Vein endothelial cell (primary cell): ENCODE measurements at places on chromosomes 5 and 9. TPM values are rescaled to one million over a fixed set of nuclear protein-coding genes. Genes with fewer than 3 reads are reported as not detected.

PFN3 gene
- total RNA-seq, result not detected in 2 replicates

SPATA31A3 gene
- total RNA-seq, result not detected in 2 replicates

UNC13B gene
- total RNA-seq, result 42.1 and 49.7 TPM in 2 replicates

PCDHA6 gene
- 0.19 and 0.33 TPM in 2 replicates for total RNA-seq

ADRB2 gene
- 6.5 and 7.5 TPM in 2 replicates for total RNA-seq

SLC6A3 gene
- not detected in 2 replicates for total RNA-seq

PPP3R2 gene
- not detected in 2 replicates for total RNA-seq

PCDHA9 gene
- under 0.01 TPM in 2 replicates for total RNA-seq

NSUN2 gene
- total RNA-seq, result 51.6 and 56.0 TPM in 2 replicates

LCN15 gene
- not detected in 2 replicates for total RNA-seq

IFNA2 gene
- not detected in 2 replicates for total RNA-seq

EGR1 gene
- total RNA-seq, result 0.48 and 0.98 TPM in 2 replicates

TEX48 gene
- not detected in 2 replicates for total RNA-seq

ANKRD55 gene
- 2.6 and 16.7 TPM in 2 replicates for total RNA-seq

PSAT1 gene
- total RNA-seq, result 30.4 and 36.6 TPM in 2 replicates

PRRC2B gene
- total RNA-seq, result 101 and 132 TPM in 2 replicates

CATSPER3 gene
- under 0.01 TPM in 1 of 2 replicates, not detected in the other for total RNA-seq

MINAR2 gene
- not detected in 2 replicates for total RNA-seq

SCGB3A1 gene
- 0.65 TPM in 1 of 2 replicates, not detected in the other for total RNA-seq

CDO1 gene
- total RNA-seq, result 0.65 and 9.9 TPM in 2 replicates

SGCD gene
- under 0.01 and 0.19 TPM in 2 replicates for total RNA-seq

IL13 gene
- total RNA-seq, result not detected in 2 replicates

OR1J2 gene
- 0.19 TPM in 1 of 2 replicates, not detected in the other for total RNA-seq

FRRS1L gene
- not detected in 2 replicates for total RNA-seq

PCDHGA2 gene
- 1.6 and 2.9 TPM in 2 replicates for total RNA-seq

CAPSL gene
- total RNA-seq, result not detected in 2 replicates

CARTPT gene
- total RNA-seq, result not detected in 2 replicates

ORM2 gene
- not detected in 2 replicates for total RNA-seq

HBEGF gene
- total RNA-seq, result 30.1 and 43.6 TPM in 2 replicates

CYSRT1 gene
- 0.65 and 0.67 TPM in 2 replicates for total RNA-seq

TRPM6 gene
- 0.38 and 0.65 TPM in 2 replicates for total RNA-seq

DRD1 gene
- not detected in 2 replicates for total RNA-seq

NRARP gene
- 46.7 and 64.3 TPM in 2 replicates for total RNA-seq

SAPCD2 gene
- 11.1 and 14.7 TPM in 2 replicates for total RNA-seq

ZDHHC11B gene
- under 0.01 TPM in 1 of 2 replicates, not detected in the other for total RNA-seq

CNTFR gene
- total RNA-seq, result not detected in 2 replicates

TMEM252 gene
- not detected in 2 replicates for total RNA-seq

CANX gene
- 651 and 801 TPM in 2 replicates for total RNA-seq

TNFSF8 gene
- total RNA-seq, result not detected in 2 replicates

SLCO6A1 gene
- not detected in 2 replicates for total RNA-seq

GARIN3 gene
- not detected in 2 replicates for total RNA-seq

LPAR1 gene
- 0.33 and 0.76 TPM in 2 replicates for total RNA-seq

C1QTNF2 gene
- total RNA-seq, result 0.10 TPM in 1 of 2 replicates, not detected in the other

OGN gene
- not detected in 2 replicates for total RNA-seq

ANAPC2 gene
- 30.1 and 37.6 TPM in 2 replicates for total RNA-seq

MRPL22 gene
- 15.0 and 20.4 TPM in 2 replicates for total RNA-seq

SAXO1 gene
- not detected in 2 replicates for total RNA-seq

OTP gene
- total RNA-seq, result not detected in 2 replicates
